ENCODE measurements at places on chromosomes 7 and 10.

DNA sequence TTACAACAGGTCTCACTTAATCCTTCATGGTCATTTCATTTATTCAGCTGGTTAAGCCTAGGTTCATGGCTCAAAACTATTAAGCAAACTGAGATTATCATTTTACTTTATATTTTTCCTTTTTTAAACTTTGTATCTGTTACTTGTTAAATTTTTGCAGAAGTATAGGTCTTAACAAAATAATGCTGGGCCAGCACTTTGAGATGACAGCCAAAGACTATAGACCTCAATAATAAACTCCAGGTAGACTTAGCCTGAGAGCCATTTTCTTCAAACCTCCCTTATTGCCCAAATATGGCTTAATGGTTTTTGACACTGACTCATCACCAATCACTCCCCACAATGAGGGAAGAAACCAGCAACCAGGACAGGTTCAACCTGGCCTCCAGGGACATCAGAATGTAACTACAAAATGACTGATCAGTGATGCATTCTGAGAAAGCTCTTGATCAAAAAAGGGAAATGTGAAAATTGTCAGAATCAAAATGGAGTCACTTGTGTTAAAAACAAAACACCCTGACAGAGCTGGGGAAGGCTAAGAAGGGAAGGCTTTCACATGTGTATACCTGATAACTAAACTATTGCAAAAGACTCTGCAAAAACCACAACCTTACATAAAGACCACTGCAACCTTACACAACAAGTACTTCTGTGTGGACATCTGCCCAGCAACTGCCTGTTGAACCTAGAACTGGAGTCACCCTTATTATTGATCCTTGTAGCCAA, 2.1 kb upstream of the CCDC126 start:
- no peak for DNase-seq

DNA sequence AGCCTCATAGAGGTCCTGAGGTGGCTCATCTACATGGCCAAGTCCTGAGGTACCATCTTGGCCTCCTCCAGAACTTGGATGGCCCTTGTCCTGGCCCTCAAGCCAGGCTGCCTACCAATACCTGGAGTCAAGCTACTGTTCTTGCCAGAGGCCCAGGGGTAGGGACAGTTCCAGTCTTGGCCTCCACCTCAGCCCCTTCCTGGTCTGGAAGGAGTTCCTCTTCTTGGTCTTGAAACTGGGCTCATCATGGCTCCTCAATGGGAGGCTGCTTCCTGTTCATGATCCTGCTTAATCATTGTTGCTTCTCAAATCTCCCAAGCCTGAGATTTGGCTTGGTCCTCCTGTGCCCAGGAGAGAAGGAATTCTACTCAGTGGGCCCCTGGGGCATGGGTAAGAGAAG, 3.9 kb downstream of the HPS6 start:
- DNase-seq = no peak

DNA sequence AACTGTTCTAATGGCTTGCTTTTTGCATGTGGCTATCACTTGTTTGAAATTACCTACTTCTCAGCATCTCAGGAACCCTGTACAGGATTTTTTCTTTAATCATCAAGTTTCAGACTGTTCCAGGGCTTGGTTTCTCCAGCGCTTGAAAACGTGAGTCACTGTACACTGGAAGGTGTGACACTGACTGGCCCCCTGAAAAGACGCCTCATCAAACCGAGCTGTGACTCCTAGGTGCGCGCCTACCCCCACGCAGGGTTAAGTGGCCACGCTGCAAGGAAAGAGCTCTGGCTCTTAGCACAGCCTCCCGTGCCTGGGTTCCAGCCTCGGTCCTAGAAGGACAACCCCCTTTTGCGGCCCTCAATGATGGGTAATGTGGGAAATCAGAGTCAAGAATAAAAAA, 81.0 kb downstream of the EBF3 start:
- no peak for DNase-seq

DNA sequence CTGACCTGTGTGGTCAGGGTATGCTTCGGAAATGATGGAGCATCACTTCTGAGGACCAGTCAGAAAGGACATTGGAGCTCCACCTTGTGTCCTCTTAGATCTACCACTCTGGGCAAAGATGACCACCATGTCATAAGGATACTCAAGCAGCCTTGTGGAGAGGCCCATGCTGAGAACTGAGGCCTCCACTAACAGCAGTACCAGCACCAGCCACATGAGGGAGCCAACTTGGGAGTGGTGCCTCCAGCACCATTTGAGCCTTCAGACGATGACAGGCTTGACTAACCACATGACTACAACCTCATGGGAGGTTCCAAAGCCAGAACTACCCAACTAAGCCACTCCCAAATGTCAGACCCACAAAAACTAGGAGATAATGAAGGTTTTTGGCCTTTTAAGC, 116.0 kb downstream of the NPTX2 start:
- DNase-seq = no peak

- no peak for DNase-seq
Observed at GRCh38 chr10:491667-492424, 197.6 kb downstream of the DIP2C start.

- no peak for DNase-seq
Observed at GRCh38 chr7:25726781-25727311, 425.2 kb upstream of the NFE2L3 start.

DNA sequence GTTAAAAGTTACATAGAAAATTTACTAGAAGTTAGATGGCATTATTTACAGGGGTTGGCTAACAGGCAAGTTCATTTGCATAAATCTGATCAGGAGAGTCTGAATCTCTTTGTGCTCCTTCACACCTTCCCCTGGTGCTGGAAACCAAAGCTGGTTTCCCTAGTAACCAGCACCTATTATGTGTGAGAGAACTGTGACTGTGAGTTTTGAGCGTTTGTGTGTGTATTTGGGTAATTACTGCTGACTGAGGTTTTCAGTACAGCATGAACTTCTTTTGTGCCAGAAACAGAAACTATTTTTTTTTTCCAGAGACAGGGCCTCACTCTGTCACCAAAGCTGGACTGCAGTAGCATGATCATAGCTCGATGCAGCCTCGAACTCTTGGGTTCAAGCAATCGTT, 10.3 kb upstream of the IFIT1B start:
- DNase-seq = peak; percentile 40

GRCh38 chr10:2791774-2792443, 275.4 kb upstream of the PFKP start:
- no peak for DNase-seq

- DNase-seq = no peak
Observed at GRCh38 chr7:105013816-105014692, at the start of gene KMT2E. TSS of gene KMT2E (plus strand) at chr7:105014205. CDS start at chr7:105040953, 26,748 bp downstream.

DNA sequence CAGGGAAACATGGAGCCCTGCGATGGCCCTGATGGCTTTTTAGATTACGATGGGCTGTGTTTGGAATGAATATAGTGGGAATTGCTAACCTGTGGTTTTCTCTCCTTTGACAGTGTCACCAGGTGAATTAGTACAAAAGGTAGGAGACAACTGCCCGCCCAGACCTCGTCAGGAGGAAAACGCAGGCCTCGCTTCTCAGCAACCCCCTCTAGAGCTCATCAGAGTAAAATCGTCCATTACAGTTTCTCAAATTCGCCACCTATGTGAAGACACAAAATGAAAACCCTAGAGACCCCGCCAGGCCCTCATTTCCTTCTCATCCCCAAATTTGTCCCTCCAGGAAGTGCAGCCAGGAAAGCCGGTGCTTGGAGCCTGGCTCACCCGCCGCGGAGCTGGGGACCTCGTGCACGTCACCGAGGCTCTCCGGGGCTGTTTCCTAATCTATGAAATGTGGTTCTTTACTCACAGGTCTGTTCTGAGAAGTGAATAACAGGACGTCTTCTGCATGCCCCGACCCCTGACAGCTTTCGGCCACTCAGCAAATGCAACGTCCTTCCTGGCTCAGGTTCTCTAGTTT, 143.7 kb downstream of the VIPR2 start:
- no peak for DNase-seq

GRCh38 chr10:52617346-52617745, 155.2 kb downstream of the MBL2 start:
- no peak for DNase-seq

DNA sequence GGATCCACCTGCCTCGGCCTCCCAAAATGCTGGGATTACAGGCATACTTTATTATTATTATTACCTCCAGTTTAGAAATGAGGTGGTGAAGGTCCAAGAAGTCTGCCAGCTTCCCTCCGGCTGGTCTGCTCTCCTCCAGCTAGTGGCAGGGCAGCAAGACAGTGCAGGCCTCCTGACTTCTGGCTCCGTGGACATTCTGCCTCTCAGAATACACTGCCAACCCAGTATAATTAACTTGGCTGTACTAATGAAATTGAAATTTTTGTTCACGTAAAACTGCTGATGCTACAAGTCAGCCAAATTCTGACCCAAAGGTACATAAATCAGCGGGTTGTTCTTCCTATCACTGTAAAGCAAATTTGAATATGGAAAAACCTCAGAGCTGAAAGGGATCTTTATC, 7.6 kb upstream of the PDE1C start:
- no peak for DNase-seq

DNA sequence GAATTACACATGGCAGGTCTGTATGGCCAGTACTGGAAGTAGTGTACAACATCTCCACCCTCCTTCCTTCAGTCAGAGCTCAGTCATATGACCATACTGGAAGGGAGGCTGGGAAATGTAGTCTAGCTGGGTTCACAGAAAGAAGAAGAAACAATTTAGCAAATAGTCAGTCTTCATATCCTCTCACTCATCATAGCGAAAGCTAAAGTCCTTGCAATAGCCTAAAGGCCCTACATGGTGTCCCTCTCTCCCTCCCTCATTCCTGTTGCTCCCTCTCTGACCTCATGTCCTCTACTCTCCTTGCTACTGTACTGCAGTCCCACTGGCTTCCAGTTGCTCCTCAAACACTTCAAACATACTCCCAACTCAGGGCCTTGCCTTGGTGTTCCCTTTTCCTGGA, 4.3 kb upstream of the CALU start:
- no peak for DNase-seq

GRCh38 chr7:142391191-142391992, 133.5 kb upstream of the PRSS58 start:
- no peak for DNase-seq

DNA sequence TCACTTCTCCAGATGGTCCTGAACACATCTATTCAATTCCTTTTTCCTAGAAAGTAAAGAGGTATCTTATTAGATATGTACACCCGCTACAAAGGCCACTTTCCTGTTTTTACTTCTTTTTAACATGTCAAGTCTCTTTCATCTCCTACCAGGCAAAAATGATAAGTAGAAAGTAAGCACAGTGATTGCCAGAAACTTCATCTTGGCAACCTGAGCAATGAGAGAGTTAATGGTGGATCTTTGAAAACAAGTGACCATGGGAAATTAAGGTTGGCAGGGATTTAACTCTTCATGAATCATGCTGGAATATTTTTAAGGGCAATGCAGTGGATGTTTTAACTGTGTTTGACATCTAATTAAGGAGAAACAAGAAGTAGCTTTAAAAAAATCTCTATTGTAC, 2.7 kb downstream of the SEMA3A start:
- DNase-seq = no peak

GRCh38 chr7:23115991-23116390, 10.4 kb downstream of the KLHL7 start:
- no peak for DNase-seq

GRCh38 chr7:134355004-134355525, 38.3 kb upstream of the SLC35B4 start:
- no peak for DNase-seq

GRCh38 chr10:34168439-34168838, 646.7 kb downstream of the PARD3 start:
- no peak for DNase-seq

DNA sequence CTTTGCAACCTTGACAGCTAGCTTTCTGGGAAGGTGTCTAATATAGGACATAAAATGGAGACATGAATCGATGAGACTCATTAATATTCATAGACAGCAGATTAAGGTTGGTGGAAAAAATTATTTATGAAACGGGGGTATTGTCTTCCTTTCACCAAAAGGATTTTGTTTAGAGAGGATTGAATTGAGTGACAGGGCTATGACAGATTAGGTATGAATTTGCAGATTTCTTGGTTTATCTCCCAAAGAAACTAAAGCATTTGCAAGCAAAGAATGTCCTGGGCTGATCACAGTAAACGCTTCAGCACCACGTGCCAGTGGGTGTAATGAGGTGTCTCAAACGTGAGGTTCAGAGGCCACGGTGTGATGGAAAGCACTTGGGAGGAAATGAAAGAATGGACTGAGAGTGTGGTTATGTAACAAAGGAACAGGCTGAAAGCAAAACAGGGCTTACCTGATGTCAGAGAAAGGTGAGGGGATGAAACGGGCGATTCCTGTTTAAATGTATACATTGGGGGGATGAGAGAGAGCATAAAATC, 329.2 kb upstream of the NPVF start:
- no peak for DNase-seq

GRCh38 chr7:1176891-1177373, 16.9 kb upstream of the ZFAND2A start:
- DNase-seq = no peak

DNA sequence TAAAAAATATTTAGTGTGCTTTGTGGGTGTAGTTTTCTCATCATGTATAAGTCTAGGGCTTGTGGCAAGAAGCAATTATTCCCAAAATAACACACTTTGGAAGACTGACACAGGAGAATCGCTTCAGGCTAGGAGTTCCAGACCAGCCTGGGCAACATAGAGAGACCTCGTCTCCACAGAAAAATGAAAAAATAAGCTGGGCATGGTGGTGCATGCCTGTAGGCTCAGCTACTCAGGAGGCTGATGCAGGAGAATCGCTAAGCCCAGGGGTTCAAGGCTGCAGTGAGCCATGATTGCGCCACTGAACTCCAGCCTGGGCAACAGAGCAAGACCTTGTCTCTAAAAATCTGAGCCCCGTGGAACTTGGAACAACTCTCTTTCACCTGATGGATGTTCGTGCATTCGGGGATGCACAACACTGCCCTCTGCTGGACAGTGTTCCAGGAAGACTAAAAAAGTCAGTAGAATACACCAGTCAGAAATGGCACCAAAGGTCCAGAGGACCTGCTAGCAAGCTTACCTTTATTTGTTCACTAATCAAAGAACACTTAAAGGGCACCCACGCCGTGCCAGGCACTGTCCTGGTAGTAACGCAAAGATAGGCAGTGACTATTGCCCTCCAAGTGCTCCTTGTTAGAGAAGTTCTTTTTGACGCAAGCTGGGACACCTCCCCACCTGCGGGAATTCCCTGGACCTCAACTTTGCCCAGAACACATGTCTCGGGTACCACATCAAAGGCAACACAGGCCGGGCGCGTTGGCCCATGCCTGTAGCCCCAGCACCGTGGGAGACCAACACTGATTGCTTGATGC, 81.9 kb upstream of the CALN1 start:
- no peak for DNase-seq

DNA sequence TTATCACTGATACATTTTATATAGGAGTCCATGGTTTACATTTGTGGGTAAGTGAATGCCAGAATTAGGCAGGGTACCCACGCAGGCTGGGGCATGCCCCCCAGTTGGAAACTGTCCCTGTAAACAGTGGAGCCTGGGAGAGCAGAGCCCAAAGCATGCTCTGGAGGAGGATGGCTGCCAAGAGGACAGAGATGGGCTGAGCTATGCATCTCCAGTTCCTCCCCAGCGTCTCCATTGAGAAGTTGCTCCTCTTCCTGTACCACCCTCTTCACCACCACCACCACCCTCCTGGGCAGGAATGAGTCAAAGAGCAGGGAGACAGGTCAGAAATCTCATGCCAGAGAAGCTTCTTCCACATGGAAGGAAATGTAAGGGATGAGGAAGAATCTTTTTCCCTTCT, 67.7 kb upstream of the KMT2E start:
- no peak for DNase-seq
